Activated gamma-delta T cell (primary cell): ENCODE measurements at places on chromosomes 2 and 18.

GRCh38 chr18:57816208-57816954 lies 13.3 kb upstream of the ATP8B1 start:
- DNase-seq = no peak

DNA sequence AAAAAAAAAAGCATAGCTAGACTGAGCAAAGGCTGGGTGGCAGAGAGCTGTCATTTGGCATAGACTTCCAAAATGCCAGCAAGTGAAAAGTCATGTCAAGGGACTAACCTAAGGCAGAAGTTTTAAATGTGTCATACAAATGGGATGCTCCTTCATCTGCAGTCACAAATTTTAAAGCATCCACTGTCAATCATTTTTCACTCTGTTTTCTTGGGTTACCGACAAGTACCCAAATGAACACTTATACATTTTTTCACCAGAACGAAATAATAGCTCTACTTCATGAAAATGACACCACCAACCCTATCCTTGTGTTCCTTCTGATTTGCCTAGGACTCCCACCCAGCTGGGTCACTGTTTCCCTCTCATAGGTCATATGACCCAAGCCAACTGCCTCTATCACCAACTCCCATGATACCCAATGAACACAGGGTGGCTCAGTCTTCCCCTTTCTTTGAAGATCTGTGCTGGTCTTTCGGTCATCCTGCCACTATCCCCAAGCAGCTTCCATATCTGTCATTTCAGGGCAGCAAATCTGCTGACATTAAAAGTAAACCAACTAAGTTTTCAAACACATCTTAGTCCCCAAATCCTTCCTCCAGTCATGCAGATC lies 21.5 kb downstream of the KLF7 start:
- DNase-seq = no peak

DNA sequence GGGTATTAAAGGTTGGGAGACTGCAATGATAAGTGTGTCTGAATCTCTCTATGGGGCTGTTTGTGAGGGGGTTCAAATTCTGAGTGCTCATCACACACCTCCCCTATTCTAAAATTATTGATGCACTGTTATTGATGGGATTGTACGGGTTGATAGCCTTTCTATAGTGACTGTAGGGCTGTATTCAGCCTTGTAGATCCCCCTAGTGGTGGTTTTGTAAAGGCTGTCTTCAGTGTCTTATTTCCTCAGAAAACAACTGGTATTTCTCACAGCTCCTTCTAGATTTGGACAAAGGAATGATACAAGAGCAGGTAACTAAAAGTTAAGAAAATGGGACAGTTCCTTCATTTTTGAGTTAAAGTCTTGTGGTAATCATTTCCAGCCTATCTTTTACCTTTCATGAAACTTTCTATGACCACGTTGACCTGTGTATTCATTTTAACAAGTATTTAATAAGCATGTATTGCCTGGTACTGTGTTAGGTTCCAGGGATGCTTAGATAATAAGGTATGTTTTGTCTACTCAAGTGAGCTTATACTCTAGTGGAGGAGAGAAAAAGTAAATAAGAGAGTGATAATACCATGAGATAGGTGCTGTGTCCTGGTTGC lies 21.2 kb downstream of the SMAD4 start:
- DNase-seq = no peak

DNA sequence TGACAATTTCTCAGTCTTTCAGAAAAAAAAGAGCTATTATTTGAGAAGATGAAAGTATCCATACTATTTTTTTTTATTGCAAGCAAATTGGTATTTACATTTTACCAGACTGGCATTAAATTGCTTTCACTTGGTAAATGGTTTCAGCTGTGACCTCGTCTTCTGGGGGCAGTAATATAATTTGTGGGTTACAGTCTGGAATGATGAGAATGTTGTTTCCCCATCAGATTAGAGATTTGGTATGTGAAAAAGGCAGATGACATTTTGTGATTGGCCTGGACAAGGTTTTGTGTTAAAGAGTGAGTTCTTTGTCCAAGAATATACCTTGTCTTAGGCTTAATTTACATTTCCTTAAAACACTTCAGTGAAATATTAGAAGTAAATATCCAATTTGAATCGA lies 390.1 kb upstream of the ST6GAL2 start:
- DNase-seq = no peak

GRCh38 chr2:128756365-128756717 lies 437.7 kb upstream of the HS6ST1 start:
- DNase-seq = no peak

DNA sequence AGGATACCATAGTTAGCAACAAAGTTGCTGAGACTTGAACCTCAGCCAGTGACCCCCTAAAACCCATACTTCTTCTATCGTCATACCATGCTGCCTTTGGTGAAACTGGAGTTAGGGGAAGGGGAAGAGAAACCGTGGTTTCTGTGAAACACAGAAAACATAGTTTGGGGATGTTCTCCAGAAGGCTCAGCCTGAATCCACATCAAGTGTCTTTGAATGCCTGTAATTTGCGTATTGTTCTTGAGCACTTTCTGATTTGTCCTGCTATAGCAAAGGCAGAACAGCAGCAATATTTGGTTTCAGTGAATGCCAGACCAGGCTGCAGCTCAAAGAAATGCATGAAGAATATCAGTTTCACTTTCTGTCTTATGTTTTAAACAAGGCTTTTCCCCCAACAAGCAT lies 258.7 kb downstream of the TTC32 start:
- DNase-seq = no peak
